ENCODE measurements at places on chromosomes 6 and 20.
A peak's percentile ranks its signal among the peaks of the same experiment; 100 is the strongest.

DNA sequence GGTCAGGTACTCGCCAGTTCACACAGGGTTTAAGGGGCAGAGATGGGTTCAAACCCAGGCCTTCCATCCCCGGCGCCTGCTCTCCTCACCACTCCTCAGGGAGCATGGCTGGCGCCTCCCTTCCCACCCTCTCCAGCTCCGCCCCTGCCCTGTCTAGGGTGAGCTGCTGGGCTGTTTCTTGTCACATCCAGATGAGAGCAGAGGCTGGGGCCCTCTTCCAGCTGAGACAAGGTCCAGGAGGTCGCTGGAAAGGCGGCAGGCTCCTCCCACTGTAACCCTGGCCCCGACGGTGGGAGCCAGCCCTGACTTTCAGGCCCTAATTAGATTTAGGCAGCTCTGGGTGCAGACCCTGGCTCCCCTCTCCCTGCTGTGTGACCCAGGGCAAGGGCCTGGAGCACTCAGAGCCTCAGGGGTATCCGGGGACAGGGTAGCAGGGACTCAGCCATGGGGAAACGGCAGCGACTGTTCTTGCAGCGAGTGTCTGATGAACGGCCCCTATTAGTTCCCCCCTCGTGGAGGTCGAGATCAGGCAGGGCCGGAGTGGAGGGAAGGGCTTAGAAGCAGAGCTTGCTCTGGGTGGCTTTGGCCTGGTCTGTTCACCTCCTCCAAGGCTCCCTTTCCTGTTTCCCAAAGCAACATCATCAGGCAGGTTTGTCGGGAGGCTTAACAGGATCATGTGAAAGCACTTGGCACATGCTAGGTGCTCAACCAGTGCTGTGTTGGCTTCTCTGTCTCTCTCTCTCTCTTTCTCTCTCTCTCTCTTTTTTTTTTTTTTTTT is 33.4 kb downstream of the SNAI1 start:
- no peak for DNase-seq

DNA sequence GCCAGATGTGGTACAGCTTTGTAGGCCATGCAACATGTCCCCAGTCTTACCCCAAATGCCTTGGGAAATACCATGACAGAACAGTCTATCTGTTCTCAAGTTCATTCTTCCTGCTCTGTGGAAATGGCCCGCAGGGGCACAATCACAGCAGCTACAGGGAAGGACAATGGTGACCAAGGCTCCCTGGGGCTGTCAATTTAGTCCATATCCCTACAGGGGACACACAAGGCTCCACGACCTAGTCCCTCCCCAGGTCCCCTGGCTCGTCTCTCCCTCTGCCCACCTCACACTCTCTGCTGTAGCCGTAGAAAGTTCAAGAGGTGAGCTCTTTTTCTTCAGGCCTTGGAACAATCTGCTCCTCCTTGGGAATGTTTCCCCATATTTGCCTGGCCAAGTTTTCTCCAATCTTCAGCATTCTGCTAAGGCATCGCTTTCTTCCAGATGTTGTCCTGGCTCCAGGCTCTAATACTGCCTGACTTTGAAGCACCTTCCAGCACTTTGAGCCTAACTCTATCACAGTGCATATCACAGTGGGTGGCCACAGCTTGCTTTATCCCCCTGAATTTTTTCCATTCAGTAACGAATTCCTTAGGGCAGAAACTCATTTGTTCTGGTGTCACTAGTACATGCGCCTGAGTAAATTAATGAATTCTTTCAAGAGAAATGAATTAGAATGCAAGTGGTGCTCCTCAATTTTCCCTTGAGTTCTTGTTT is 92.6 kb downstream of the MAP3K7 start:
- DNase-seq: no peak

GRCh38 chr6:210104-210456 is 82.2 kb upstream of the DUSP22 start:
- DNase-seq: no peak

- peak; percentile 45 for DNase-seq
Observed at GRCh38 chr20:47799116-47799715, 13.9 kb upstream of the SULF2 start.

DNA sequence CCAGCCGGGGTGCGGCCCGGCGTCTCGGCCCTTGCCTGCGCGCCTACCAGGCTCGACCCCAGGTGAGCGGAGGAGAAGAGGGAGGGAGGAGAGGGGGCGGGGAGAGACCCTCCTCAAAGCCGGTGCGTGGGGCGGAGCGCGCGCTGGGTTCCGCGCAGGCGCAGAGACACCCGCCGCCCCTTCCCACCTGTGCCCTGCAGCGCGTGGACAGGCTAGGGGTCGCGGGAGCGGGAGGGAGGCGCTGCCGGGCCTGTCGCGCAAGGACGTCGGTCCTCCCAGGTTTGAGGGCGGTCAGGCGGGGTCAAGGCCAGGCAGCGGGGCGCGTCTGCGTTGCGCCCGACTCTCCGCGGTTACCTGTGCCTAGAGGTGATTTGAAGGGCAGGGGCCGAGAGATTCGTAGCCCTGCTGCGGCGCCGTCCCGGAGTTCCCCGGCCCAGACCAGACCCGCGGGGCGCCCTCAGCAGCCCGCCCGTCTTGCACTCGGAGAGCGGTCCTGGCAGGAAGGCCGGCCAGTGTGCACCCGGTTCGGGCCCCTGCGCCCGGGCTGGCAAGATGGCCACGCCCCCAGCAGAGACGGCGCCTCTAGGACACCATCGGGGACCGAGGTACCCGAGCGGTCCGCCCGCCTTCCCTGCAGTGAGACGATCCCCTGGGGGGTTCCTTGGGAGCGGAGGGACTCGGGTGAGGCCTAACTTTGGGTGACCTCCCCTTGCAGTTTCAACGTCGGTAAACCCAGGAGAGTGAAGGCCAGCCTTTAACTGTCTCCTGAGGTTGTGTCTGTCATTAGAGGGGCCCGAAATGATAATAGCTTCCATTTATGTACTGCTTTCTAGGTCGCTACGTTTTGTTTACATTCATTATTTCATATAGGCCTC is 546 bp downstream of the C6orf136 start:
- peak; percentile 73 for DNase-seq

DNA sequence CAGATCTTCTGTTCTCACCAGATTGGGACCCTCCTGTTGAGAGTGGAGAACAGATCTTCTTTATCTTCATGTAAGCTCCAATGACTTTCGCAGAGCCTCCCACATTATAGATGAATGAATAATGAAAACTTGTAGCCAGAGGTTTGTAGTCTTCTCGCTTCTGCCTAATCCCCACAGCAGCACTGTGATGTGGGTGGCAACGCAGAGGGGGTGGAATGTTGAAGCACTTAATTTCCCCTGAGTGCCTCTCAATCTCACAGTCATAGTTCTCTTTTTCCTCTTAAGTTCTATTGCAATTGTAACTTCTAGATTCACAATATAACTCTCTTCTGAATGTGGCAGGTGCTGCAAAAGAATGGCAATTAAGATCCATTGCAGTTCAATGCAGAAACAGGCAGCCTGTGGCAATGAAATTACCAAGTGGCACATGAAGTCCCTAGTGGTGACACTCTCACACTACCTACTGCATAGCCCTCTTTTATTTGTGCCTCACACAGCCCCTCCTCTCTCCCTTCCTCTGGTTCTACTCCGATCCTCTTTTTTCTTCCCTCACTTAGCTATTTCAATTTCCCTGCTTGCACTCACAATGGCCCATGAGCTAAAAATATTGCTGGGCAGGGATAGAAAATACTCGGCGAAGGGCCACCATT is 281.9 kb downstream of the UBE3D start:
- DNase-seq: no peak

DNA sequence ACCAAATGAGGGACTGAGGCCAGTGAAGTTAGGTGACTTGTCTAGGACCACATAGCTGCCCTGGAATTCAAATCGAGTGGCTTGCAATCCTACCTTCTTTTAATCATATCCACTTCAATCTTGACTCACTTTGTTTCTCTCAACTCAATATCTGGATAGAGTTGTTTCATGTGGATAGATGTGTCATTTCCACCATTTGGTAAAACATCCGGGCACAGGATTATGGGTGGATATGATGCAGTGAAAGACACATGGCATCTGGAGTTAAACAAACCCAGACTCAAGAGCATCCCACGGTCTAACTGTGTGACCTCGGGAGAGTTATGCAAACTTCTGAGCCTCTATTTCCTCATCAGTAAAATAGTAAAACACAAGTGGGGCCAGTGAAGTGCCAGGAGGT is 103.6 kb upstream of the CNKSR3 start:
- DNase-seq: no peak

GRCh38 chr6:40806256-40806864 is 219.2 kb upstream of the LRFN2 start:
- DNase-seq: no peak

GRCh38 chr20:4120921-4121321 is 105.6 kb upstream of the RNF24 start:
- no peak for DNase-seq

- DNase-seq: no peak
Observed at GRCh38 chr20:38164624-38165088, 414 bp downstream of the TGM2 start.

GRCh38 chr6:131041814-131042213 is 21.2 kb downstream of the EPB41L2 start:
- no peak for DNase-seq

DNA sequence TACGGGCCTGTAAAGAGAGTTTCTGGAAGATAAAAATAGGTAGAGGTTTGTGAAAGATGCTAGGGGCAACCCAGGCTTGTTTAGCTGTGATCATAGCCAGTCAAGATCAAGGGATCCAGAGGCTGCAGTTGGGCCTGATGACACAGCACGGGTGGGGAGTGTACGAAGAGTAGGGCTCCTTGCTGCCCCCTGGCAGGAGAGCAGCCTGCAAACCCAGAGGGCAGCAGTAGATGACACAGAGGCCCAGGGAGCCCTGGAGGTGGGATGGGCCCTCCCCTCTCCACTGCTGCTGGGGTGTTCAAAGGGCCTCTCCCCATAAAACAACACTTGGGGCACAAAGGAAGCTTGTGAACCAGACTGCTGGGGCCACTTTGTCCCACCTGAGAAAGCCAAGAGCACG is 47.2 kb downstream of the VEGFA start:
- no peak for DNase-seq

DNA sequence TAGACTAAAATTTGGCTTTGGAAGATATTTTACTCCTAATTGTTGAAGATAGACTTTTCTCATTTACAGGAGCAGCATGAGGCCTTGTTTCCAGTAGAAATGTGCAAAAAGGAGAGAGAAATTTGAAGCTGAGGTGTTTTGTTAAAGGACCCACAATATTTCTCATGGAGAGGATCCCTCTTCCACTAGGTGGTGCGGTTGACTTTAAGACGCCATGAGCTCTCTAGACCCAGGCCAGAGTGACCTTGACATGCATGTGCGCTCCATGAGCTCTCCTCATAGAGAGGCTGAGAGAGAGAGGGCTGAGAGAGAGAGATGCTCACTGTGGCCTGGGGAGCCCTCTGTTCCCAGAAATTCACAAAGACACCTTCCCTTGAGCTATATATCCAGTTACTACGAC is 861.2 kb upstream of the EYS start:
- DNase-seq: no peak

GRCh38 chr6:154239392-154239791 is 117.2 kb downstream of the IPCEF1 start:
- DNase-seq: no peak

GRCh38 chr20:8624046-8624445 is 444.8 kb upstream of the PLCB4 start:
- no peak for DNase-seq

- no peak for DNase-seq
Observed at GRCh38 chr6:163260911-163261310, 153.6 kb upstream of the QKI start.

- DNase-seq: no peak
Observed at GRCh38 chr6:4727217-4727616, 49.0 kb upstream of the CDYL start.

GRCh38 chr6:49462071-49462470 is 982 bp downstream of the MMUT start:
- no peak for DNase-seq

- no peak for DNase-seq
Observed at GRCh38 chr20:40571639-40572038, 117.4 kb downstream of the MAFB start.

DNA sequence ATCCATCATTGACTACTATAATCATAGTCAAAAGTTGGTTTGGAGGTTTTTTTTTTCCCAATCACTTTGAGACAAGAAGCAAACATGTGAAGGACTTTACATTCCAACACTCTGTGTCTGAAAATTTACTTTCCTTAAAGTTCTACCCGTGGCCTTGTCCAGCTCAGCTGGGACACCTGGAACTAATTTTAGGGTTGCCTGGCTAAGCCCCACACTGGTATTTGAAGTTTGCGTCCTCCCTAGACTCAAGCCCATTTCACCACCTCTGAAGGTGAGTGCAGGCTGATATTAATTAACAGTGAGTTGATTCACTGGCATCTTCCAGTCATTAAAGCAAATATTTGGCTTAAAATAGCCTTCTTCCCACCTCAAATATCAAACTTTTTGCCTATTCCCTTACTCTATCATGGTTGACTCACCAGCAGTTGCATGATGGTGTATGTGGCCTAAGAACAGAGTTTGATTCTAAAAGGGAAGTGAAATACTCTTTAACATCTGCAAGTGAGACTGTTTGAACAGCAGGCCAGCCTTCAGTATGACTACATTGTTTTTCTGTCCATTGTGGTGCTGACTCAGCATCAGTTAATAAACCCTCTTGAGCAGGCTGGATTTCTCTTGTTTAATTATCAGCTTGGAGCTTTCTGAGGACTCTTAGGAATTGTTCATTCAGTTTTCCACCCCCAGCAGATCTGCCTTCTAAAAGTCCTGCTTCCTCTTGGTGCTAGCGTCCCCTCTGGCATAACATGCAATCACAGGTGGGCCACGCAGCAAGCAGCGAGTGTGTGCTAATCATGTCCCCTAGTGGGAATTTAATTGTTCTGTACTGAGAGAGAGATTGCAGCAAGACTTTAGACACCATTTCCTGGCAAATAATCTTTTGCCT is 1.8 kb upstream of the PRDM1 start:
- DNase-seq: no peak

DNA sequence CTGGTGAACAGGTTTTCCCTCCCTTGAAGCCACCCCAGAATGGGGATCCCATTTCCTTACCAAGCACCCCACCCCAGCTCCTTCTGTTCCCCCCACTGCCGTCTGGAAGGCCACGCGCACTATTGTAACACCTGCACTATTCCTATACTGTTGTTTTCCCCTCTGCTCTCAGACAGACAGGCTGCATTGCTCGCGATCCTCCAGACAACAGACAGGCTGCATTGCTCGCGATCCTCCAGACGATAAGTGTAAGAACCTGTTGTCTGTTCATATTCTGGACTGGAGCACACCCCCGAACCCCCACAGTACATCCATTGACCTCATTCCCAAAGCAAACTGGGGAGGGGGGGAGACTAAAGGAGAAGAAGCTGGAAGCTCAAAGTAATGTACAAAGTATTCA is 72.7 kb downstream of the LY86 start:
- no peak for DNase-seq

GRCh38 chr6:95203153-95203754 is 374.1 kb upstream of the MANEA start:
- DNase-seq: no peak

Measured in left hindlimb (tissue), 1 donor.